ENCODE measurements at places on chromosomes 16 and 17.

DNA sequence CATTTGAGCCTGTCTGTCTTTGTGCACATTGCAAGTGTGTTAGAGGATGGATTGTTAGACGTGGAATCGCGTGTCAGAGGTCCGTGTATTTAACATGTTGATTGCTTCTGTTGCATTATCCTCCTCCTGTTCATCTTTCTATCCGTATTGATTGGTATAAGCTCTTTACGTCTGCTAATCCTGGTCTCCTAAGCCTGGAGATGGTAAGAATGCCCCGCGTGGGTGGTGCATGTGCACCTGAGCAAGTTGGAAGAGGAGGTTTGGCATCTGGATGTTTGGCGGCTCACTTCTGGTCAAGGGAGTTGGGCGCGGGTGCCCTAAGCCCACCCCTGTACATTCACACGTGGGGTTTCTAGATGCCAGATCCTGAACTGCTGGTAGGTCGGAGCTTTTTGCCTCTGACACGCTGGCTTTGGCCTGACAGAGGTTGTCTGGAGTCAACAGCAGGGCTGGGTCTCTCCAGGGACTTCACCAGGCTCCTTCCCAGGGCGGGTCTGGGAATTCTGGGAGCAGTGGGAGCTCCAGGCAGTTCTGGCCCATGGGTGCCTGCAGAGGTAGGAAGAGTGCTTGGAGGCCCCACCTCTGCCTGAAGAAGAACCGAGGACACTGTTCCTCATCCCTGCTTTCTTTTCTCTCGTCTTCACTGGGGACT lies 107.3 kb downstream of the OR1D5 start:
- peak; percentile 34 for DNase-seq

DNA sequence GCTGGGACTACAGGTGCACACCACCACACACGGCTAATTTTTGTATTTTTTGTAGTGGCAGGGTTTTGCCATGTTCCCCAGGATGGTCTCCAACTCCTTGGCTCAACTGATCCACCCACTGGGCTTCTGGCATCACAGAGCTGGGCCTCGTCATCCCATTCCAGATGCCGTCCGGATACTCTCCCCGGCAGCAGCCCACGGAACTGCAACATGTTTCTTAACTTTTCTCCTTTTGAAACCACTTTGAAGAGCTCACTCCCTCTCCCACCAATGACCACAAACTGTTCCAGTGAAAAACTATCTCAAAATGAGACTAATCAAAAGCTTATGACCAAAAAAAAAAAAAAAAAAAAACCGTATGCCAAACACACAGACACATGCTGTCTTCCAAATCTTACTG lies 17.6 kb downstream of the PEMT start:
- DNase-seq, result no peak

GRCh38 chr17:76193591-76193990 lies 46.7 kb downstream of the RNF157 start:
- peak; percentile 6 for DNase-seq

DNA sequence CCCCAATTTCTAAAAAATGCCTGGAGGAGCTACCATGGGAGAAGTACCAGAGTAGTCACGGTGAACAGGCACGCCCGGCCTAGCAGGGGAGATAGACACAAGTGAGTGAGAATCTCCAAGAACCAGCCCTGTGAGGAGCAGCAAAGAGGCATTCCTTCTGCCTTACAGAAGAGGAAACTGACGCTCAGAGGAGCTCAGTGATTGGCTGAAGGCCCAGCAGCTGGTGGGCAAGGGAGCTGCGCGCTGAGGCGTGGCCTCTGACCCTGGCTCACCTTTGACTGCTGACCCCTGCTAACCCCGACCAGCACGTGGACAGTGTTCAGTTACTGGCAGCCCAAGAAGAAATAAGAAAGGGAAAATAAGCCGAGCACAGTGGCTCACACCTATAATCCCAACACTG lies 1.8 kb downstream of the C16orf96 start:
- no peak for DNase-seq

- DNase-seq, result peak; percentile 82
Measured at GRCh38 chr17:44219108-44219615, 313 bp downstream of the UBTF start.
